ENCODE measurements at places on chromosomes 3 and 15.
A peak's percentile ranks its signal among the peaks of the same experiment; 100 is the strongest.

GRCh38 chr15:88828791-88829190, 25.6 kb downstream of the ACAN start:
- no peak for DNase-seq

DNA sequence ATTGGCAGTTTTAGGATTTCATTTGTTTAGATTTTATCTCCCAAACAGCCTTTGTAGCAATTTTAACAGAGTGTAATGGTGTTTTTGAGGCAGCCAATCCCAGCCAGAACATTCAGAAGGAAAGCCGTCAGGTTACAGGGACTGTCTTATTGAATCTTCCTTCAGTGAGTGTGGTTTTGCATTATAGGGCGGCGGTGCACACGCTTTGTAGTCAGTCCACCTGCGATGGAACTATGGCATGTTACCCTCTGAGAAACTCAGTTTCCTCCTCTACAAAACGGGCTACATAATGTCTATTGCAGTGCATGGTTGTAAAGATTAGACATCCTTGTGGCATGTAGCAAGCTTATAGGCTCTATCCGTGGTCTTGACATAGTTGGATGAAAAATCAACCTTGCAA, 1.0 kb downstream of the LRRC28 start:
- no peak for DNase-seq

- DNase-seq, result no peak
Measured at GRCh38 chr3:174126990-174127758, 729.6 kb downstream of the NLGN1 start.

DNA sequence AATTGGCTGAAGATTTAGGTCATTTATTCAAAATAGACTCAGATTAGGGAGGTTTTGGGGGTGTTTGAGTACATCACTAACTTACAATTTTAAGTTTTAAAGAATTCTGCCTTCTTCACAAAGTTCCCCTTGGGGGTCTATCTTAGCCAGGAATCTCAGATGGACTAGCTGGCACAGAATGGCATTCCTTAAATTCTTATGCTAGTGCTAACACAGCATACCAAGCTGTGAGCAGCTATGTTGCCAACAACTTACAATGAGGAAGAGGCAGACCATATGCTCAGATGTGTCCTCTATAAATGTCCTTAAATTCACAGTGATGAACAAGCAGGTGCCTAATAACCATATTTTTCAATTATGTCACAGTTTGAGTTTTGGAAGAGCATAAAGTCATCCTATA, 60.9 kb upstream of the NPHP3 start:
- DNase-seq, result no peak

DNA sequence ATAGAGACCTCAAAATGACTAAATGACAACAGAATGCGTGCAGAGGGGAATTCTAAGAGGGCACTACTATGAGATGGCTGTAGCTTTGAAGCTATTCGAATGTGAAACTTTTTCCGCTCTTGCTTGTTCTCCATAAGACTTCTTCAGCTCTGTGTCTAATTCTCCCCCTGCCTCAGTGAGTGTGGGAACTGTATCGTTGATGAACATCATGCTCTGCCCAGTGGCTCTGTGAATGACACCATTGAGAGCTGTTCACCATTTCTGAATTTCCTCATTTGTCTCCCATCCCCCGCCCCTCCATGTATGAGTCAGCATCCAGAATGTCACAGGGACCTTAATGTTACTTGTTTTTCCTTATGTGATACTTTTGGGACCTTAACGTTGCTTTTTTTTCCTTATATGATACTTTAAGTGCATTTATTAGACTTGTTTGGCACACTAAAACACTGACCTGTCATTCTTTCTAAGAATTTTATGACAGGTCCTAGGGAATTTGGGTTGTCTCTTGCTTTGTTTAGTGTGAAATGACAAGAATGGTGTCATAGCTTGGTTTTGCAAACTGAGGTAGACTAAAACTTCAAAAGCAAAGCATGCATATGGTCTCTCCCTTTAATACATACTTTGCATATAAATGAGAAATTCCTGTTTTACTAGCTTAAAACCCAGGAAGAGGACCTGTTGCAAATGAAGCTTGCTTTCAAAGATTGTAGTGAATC, 99.6 kb downstream of the FNDC3B start:
- DNase-seq, result no peak

- peak; percentile 79 for DNase-seq
Measured at GRCh38 chr3:120855665-120856437, 52.2 kb upstream of the STXBP5L start.

GRCh38 chr15:90221246-90221900, 12.4 kb downstream of the CIB1 start:
- DNase-seq, result peak; percentile 64

Measured in left hindlimb (tissue), 1 donor.